ENCODE measurements at places on chromosomes 4 and X. TPM values are rescaled to one million over a fixed set of nuclear protein-coding genes. Genes with fewer than 3 reads are reported as not detected.

DNA sequence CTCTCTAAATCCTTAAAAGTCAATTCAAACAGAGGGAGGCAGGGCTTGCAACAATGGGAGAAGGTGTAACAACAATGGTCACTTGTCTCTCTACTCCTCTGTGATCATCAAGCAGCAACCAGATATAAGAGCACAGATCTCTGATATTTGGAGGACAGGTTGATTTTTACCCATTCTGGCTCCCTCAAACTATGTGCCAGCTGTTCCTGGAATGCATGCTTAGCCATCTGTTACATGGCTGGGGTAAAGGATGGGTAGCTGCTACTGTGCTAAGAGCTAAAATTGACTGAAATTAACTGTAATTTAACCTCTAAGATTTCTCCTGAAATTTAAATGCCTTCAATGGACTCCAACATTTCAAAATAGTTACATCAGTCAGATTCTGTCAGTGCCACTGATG is 1459.9 kb downstream of the PCDH7 start:
- DNase-seq: no peak

DNA sequence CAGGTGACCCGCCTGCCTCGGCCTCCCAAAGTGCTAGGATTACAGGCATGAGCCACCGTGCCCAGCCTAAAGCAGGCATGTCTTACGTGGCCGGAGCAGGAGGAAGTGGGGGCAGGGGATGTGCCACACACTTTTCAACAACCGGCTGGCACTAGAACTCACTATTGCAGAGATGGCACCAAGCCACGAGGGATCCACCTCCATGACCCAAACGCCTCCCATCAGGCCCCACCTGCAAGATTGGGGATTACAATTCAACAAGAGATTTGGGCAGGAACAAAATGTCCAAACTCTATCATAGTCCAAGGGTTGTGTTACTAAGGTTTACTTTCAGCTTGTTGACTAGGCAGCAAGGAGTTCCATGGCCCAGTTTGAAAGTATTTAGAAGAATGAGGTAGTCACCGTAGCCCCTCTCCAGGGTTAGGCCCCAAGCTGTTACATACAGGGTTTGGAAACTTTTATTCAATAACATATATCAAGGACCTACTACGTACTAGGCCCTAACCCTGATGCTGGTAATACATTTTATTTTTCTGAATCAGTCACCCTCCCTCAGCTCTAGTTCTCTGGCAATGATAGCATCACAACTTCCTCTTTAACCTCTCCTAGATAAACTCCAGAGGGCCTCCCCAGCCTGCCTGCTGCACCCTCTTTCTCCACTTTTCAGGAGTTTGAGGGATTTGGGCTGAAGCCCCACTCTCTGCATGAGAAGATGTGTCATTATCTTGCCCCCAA is 18.0 kb upstream of the TBC1D14 start:
- DNase-seq: peak; percentile 24

GRCh38 chr4:53956454-53956853 is 108.0 kb downstream of the CHIC2 start:
- DNase-seq: no peak

DNA sequence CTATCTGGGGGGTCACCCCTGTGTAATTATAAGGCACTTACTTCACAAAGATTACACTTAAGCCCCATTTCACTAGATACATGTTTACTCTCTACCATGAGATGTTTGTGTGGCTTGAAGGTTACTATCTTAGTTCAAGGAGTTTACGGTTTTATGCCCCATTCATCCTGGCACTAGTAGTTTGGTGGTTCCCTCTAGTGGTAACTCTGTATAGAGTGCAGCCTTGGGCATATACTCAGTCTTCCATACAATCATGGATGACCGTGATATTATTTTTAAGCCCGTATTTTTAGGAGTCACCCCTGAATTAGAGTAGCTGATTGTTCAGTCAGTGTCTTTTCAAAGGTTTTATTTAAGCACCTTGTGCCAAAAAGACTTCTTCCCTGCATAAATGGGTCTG is 109.9 kb upstream of the FAM47C start:
- no peak for DNase-seq

- no peak for DNase-seq
These were observed 433.6 kb downstream of the ZIC3 start for GRCh38 chrX:137999552-137999951.

- no peak for DNase-seq
These were observed 300.4 kb downstream of the NLGN4X start for GRCh38 chrX:5928224-5928623.

- no peak for DNase-seq
These were observed 682.4 kb downstream of the DACH2 start for GRCh38 chrX:86830685-86831084.

GRCh38 chrX:154430479-154430878 is 2.0 kb downstream of the ATP6AP1 start:
- no peak for DNase-seq

DNA sequence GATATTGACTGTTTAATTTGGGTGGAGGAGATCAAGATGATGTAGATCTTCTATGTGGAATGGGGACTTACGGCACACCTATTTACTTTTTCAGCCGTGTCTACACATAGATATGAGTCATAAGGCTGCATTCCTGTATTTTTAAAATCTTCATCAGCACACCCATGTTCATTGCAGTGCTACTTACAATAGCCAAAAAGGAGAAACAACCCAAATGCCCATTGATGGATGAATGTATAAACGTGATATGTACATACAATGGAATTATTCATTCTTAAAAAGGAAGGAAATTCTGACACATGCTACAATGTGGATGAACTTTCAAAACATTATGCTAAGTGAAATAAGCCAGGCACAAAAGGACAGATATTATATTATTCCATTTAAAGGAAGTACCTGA is 98.6 kb downstream of the AASDH start:
- DNase-seq: no peak

- no peak for DNase-seq
These were observed 60.0 kb downstream of the C4orf50 start for GRCh38 chr4:5958199-5958735.

DNA sequence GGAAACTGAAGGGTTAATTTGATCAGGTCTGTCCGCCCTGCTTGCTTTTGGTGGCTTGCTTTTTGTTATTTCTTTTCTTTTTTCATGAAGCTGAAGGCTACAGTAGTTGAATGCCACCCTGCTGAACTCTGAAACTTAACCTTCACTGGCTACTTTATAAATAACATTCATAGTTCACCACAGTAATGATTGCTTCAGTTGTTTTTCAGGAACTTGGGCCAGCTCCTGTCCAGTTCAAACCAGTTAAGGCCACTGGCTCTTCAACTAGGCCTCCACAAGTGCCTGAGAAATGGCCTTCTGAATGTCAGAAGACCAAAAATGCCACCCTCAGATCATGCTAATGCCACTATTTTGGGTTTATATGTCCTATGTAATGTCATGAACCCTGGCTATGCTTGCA is 7.7 kb upstream of the ASB9 start:
- no peak for DNase-seq

Gene NDST4
- polyA plus RNA-seq: 0.19 TPM

Gene IQSEC2
- polyA plus RNA-seq: 16.1 TPM

All from stomach (tissue), 19 donors.